H1 (cell line): ENCODE measurements at places on chromosomes 6 and 20.

DNA sequence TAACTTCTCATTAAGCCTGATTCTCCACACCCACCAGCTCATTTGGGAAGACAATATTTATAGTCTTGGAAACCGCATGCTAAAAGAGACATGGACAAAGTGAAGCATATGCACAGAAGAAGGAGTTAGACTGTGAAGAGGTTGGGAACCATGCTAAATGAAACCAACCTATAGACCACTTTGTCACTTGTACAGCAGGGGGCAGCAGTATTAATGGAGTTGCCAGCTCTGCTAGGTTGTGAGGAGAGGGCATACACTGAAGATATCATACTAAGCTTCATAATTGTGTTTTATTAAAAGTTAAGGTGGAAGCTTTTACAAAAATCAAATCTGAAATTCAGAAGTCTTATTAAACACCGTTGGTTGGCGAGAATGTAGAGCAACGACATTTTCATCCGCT is 38.3 kb upstream of the HMGCLL1 start:
- peak; percentile 50 for DNase-seq

GRCh38 chr6:84166395-84166794 is 61.0 kb downstream of the CEP162 start:
- no peak for DNase-seq

- DNase-seq: no peak
Measured at GRCh38 chr6:15512721-15513120, 150.1 kb downstream of the DTNBP1 start.

DNA sequence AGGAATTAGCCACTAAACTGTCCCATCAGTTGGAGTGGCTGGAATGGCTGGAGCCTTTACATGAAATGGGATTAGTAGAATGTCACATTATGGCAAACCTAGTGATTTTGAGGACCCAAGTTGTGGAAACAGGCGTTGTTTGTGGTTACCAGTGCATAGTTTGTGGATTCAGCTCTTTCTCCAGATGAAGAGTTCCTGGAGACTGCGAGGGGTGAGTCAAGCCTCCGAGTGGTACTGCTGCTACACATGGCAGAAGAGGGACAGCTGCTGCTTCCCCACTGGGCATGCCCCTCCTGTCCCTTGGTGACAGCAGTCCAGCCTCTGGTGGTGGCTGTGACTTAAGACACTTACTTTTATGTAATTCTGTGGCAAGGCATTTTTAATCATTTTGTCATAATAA is 94.2 kb upstream of the SCP2D1 start:
- DNase-seq: no peak

- DNase-seq: no peak
Measured at GRCh38 chr20:16861708-16862107, 113.5 kb downstream of the OTOR start.

- no peak for DNase-seq
Measured at GRCh38 chr20:38680500-38681306, 43.6 kb upstream of the SLC32A1 start.

- DNase-seq: no peak
Measured at GRCh38 chr6:95790787-95791186, 213.5 kb downstream of the MANEA start.

DNA sequence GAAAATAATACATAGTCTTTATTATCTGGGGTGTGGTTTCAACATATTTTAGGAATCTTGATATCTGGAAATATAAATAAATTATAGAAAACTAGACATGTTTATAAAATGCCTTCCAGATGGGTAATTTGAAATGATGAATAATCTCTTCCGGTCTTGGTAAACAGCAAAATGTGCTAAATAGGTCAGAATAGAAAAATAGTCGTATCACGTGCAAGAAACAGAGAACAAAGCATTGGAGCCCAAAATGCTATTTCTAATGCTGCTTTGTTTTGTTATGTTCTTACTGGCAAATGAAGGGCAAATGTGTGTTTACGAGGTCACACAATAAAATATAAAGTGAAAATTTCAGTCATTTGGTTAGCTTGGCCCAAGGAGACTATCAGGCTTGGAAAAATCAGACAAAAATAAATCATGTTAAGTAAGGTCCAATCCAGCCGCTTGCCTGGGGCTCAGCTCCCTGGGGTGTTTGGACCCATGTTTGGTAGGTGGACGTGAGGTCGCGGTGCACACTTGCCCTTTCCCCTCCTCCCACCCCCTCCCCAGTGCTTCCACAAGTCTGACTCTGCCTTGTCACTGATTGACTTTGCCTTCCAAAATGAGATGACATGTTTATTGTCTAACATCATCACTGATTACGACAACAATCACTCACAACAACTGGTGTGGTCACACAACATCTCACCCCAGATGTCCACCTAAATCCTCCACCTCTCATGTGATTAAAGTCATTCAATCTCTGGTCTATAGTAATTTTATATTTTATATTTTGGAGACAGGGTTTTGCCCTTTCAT is 56.0 kb downstream of the RIN2 start:
- DNase-seq: no peak

DNA sequence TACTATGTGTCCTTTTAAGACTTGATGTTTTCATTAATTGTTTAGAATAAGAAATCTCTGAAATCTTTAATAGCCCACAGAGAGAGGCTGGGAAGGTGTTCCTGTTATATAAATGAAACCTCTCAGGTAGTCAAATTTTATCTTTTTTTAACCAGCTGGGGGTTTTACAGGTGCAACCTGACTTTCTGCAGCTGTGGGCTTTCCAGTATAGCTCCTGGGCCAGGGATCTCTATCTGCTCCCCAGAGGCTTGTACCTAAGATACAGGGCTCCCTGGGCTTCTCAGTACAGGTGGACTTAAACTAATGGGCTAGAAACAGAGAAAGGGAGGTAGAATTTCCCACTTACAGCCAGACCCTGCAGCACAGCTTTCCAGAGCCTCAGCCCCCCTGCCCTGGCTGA is 49.4 kb downstream of the HLA-C start:
- DNase-seq: no peak

DNA sequence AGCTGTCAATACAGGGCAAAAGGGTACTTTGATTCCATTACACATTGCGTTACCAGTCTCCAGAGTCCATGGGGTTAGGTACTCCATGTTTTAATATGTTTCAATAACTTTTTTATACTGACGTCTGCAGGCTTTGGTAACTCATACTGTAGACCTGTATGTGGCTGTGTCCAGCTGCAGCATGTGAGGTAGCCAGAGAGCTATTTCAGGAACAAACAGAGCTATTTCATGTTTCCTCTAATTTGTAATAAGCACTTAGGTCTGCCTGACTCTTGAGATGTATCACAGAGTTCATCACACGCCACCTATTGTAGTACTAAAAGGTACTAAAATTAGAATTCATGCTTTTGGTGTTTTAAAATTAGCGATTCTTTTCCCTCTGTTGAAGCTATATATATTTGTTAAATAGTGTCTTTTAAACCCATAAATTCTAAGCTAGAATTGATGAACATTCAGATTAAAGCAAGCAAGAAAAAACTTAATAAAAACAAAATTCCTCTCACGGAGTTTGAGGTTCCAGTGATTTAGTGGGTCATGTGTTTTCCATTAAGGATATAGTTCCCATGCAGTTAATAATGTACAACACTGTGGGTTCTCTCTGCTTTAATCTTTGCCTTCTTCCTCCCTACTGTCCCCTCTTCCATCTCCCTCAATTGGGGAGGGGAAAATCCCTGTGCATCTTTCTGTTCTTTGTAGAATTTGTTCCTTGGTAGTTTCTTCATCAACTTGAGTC is 37.0 kb downstream of the FOXO3 start:
- DNase-seq: no peak

DNA sequence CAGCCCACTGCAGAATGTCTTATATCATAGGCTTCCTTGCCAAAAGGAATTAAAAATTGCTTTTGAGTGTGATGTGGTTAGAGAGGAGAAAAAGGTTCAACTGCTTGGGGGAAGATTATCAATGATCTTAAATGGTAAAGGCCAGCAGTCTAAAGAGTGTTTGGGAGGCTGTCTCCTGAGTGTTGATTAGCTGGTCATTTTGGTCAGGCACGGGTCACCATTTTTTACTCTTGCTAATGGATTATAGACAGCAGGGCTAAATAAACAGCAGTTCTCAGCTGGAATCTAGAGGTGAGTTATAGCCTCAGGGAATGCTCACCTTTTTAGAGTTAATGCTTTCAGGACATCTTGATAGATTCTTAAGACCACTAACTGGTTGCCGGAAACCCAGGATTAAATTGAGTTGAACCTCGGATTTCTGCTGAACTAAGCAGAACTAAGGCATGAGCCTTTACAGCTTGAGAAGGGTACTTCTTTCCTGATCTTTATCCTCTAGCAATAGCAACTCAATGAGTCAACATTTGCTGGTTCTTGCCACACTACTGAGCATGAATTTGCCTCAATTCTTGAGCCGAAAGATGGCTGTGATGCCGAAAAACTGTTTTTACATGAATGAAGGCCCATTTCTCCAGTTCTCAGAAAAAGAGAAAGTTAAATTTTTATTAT is 120.4 kb downstream of the LRRC1 start:
- DNase-seq: no peak

- no peak for DNase-seq
Measured at GRCh38 chr20:62678553-62678952, 30.1 kb upstream of the NTSR1 start.

DNA sequence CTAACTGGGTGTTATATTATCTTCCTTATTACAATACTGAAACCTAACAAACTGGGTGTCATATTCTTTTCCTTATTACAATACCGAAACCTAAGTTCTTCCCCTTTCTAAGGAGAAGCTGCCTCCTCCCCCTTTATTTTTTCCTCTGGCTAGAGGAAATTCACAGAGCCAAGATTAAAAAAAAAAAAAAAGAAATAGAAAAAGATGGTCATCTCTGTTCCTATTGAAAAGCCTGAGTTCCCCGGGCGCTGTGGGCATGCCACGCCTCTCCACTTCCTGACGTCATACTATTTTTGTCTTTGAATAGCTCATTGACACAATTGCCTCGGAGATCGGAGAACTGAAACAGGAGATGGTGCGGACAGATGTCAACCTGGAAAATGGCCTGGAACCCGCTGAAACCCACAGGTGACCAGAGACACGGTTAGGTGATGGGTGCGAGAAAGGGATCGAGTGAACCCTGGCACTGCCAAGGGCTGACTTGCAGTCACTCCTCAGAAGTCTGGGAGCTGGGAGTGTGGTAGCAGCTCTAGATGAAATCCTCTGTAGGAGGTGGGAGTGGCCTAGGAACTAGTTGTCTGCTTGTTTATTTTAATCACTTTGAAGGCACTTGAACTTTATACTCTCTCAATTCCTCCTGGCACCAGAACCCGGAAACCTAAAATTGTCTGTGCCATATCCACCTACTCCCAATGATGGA is 82.2 kb upstream of the NAA20 start:
- no peak for DNase-seq

DNA sequence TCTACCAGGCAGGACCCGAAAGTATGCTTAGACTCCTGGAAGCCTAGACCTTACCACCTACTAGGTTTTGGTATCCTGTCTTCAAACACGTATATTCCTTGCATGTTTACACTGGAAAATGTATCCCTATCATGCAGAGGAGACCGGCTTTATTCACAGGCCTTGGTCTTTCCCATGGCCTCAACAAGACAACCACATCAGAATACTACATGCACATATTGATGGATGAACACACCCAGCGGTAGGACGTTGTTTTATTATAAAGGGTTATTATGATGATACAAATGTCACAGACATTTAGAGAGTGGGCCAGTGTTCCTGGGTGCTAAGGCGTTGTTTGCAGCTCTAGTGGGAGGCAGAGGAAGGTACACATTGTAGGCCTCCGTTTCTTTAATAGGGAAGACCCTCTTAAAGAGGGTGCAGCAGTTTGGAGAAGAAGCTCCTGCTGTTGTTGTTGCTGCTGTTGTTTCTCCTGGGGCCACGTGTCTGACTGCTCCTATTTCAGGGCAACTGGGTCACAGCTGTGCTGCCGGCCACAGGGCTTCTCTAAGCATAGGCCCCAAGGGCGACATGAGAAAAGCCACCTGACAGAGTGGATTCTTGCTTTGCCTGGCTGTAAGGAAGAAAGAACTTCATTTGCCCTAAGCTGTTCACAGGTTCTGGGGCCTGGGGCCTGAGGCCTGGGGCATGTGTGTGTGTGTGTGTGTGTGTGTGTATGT is 98.3 kb upstream of the SASH1 start:
- DNase-seq: no peak

DNA sequence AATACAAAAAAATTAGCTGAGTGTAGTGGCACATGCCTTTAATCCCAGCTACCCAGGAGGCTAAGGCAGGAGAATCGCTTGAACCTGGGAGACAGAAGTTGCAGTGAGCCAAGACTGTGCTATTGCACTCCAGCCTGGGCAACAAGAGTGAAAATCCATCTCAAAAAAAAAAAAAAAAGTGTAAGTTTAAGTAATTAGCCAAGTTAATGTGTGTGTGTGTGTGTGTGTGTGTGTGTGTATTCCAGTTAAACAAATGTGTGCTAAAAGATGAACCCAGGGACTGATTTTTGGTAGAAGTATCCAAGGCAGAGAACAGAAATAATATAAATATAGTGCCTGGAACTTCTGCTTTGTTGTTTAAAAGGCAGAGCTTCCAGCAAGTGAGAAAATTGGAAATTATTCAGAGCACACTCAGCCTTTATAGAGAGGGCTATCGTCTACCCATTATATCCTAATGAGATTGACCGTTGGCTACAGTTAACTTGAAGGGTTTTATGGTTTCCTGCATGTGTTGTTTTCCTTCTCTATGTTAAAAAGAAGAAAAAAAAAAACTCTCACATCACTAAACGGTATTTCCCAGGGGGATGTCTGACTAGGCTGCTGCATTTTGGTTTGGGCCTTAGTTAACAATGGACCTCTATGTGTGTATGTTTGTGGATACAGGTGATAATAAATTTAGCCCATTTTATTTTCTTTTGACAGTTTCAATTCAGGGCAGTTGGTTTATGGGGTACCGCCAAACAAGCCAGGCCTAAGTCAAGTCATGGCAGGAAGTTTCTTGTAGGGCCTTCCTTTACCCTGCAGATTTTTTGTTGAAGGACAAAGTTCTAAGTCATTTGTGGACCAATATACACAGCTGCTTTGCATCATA is 9.8 kb downstream of the SOX4 start:
- DNase-seq: no peak

DNA sequence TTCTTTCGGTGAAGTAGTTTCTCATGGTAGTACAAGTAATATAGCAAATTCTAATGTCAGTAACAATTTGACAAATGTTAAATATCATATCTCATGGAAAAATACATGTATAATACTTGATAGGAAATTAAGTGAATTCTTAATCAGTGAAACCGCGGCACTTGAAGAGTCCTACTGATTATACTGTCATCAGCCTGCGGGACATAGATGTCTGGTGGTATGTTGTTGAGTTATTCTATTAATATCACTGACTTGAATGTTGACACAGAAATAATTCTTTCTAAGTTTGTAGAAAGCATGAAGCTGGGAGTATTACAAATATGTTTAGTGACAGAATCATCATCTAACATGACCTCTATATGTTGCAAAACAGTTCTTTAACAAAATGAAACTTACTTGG is 479.8 kb upstream of the IMPG1 start:
- DNase-seq: no peak

GRCh38 chr6:139474145-139475108 is 100.0 kb upstream of the CITED2 start:
- DNase-seq: no peak

GRCh38 chr20:10940941-10941340 is 267.1 kb upstream of the JAG1 start:
- no peak for DNase-seq
